Hepatocyte (in vitro differentiated cells): ENCODE measurements at places on chromosomes 11 and 22. TPM values are rescaled to one million over a fixed set of nuclear protein-coding genes. Genes with fewer than 3 reads are reported as not detected.

Gene MMP27
- not detected in 2 replicates for total RNA-seq

Gene IGSF9B
- total RNA-seq = 0.30 and 0.32 TPM in 2 replicates

Gene MAJIN
- total RNA-seq = not detected in 2 replicates

Gene RAB39A
- total RNA-seq = 0.43 and 1.6 TPM in 2 replicates

Gene MIAT
- total RNA-seq = 1.00 and 1.1 TPM in 2 replicates

Gene AIFM3
- total RNA-seq = 1.3 and 3.1 TPM in 2 replicates

Gene MB
- not detected in 2 replicates for total RNA-seq

Gene KCNJ4
- total RNA-seq = 0.24 and 0.50 TPM in 2 replicates

Gene MYBPC3
- total RNA-seq = 0.68 and 1.4 TPM in 2 replicates

Gene CLMP
- total RNA-seq = 59.4 and 75.1 TPM in 2 replicates

Gene HINFP
- total RNA-seq = 10.9 and 25.3 TPM in 2 replicates

Gene CRYBA4
- not detected in 2 replicates for total RNA-seq

Gene POU2F3
- total RNA-seq = 0.24 TPM in 1 of 2 replicates, not detected in the other

Gene CDKN1C
- total RNA-seq = 411 and 470 TPM in 2 replicates

Gene TMEM191B
- 0.40 and 1.5 TPM in 2 replicates for total RNA-seq

Gene MUC15
- 0.32 and 0.73 TPM in 2 replicates for total RNA-seq

Gene AQP11
- total RNA-seq = 6.6 and 11.7 TPM in 2 replicates

Gene TOP3B
- 23.5 and 26.6 TPM in 2 replicates for total RNA-seq

Gene MS4A3
- not detected in 2 replicates for total RNA-seq

Gene FERMT3
- 0.44 and 1.6 TPM in 2 replicates for total RNA-seq

Gene SYT7
- total RNA-seq = 13.5 and 15.5 TPM in 2 replicates

Gene KRTAP5-2
- total RNA-seq = not detected in 2 replicates

Gene CCDC157
- 4.1 and 5.3 TPM in 2 replicates for total RNA-seq
